Type B pancreatic cell (in vitro differentiated cells): ENCODE measurements at places on chromosomes 13 and 19. TPM values are rescaled to one million over a fixed set of nuclear protein-coding genes. Genes with fewer than 3 reads are reported as not detected.

DNA sequence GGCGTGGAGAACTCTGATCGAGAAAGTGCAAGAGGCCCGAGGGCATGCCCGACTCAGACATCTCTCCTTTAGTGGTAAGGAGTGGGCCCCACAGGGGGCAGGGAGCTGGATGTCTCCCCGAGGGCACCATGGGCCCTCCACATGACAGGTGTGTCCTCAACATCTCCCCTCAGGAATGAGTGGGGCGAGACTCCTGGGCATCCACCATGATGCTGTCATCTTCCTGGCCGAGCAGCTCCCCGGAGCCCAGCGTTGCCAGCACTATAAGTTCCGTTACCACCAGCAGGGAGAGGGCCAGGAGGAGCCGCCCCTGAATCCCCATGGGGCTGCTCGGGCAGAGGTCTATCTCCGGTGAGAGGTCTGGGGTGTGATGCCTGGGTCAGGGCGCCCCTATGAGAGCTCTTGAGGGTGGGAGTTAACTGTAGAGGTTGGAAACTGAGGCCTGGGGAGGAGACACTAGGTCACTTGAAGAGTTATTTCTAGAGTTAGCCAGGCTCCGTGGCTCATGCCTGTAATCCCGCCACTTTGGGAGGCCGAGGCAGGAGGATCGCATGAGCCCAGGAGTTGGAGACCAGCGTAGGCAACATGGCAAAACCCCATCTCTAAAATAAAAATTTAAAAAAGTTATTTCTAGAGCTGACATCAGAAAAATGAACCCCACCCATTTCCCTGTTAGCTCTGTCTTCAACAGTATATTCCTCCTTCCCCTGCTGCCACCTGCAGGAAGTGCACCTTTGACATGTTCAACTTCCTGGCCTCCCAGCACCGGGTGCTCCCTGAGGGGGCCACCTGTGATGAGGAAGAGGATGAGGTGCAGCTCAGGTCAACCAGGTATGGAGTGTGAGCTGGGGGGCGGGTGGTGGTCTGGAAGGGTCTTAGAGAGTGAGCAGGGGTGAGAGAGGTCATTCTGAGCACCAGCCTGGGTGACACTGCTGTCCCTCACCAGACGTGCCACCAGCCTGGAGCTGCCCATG is 5.1 kb downstream of the IGFLR1 start:
- H3K36me3 ChIP-seq, result peaks cover 4% of the 10 kb centered on the region
- H3K4me1 ChIP-seq, result peaks cover 2% of the 10 kb centered on the region
- no peak for DNase-seq
- no peaks in the 10 kb centered on the region for H3K27me3 ChIP-seq

GRCh38 chr13:24861617-24862362 is 97.8 kb downstream of the RNF17 start:
- H3K4me3 ChIP-seq, result no peak overlapping the region
- H3K27ac ChIP-seq, result no peak overlapping the region
- no peak for DNase-seq
- no peaks in the 10 kb centered on the region for H3K36me3 ChIP-seq

Gene SBK2
- total RNA-seq, result 0.75 TPM in 1 of 2 replicates, not detected in the other

- H3K4me3 ChIP-seq, result no peak overlapping the region
- no peak for DNase-seq
- no peaks in the 10 kb centered on the region for H3K27me3 ChIP-seq
- H3K4me1 ChIP-seq, result no peaks in the 10 kb centered on the region
- H3K27ac ChIP-seq, result no peak overlapping the region
Measured at GRCh38 chr13:87837946-87838345, 166.8 kb downstream of the SLITRK5 start.

GRCh38 chr13:60111691-60112090 is 52.0 kb downstream of the DIAPH3 start:
- H3K36me3 ChIP-seq, result peaks cover 14% of the 10 kb centered on the region
- no peaks in the 10 kb centered on the region for H3K27me3 ChIP-seq
- H3K4me1 ChIP-seq, result no peaks in the 10 kb centered on the region
- DNase-seq, result no peak
- H3K4me3 ChIP-seq, result no peak overlapping the region

DNA sequence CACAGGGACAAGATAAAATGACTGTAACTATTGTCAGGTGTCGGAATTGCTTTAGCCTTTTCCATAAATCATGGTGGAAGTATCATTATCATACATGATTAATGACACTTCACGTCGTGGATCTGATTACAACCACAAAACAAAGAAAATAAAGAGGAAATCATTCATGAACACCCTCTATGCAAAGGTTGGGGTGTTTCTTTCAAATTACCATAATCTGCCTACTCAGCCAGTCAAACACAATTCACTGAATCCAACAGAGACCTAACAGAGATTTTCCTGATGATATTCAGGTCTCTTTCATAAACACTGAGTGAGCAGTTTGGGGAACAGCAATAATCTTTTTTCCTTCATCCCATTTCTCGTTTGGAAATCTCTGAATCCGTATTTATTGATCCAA is 625.6 kb downstream of the DCT start:
- DNase-seq, result no peak
- no peaks in the 10 kb centered on the region for H3K36me3 ChIP-seq
- H3K27ac ChIP-seq, result no peak overlapping the region
- H3K4me1 ChIP-seq, result no peaks in the 10 kb centered on the region
